ENCODE measurements at places on chromosomes 2 and 18.

DNA sequence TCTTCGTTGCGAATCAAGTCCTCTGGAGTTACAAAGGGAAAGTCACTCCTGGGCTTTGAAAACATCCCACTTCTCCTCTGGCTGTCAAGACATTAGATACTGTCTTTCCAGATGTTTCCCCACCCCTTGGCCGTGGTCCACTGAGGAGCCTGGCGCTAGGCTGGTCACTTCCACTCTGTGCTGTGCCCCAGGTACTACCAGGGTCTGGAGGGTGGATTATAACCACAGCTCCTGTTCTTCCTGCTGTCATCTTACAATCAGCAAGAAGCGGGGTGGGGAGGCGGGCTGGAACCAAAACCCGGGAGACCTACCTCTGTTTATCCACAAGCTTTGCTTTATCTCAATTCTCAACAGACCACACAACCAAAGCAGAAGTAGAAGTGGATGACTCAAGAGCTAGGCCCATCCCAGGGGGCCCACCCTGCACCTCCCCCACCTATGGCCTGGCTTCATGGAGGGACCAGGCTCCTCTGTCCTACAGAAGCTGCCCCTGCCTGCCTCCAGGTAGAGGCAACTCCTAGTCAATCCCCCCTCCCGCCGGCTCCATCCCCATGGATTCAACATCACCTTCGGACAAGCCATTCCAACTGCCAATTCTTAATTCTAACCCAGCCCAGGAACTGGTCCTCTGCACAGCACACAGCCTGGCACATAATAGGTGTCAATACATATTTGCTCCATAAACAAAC is 17.8 kb downstream of the SMAD7 start:
- DNase-seq, result no peak

- DNase-seq, result no peak
These were observed 61.4 kb upstream of the OTOS start for GRCh38 chr2:240201866-240202265.

GRCh38 chr2:24203787-24204150 is 28.9 kb downstream of the FAM228A start:
- no peak for DNase-seq

GRCh38 chr18:23910032-23910431 is 104.5 kb upstream of the TTC39C start:
- no peak for DNase-seq

GRCh38 chr2:166610180-166610912 is 116.3 kb upstream of the SCN7A start:
- peak; percentile 60 for DNase-seq

DNA sequence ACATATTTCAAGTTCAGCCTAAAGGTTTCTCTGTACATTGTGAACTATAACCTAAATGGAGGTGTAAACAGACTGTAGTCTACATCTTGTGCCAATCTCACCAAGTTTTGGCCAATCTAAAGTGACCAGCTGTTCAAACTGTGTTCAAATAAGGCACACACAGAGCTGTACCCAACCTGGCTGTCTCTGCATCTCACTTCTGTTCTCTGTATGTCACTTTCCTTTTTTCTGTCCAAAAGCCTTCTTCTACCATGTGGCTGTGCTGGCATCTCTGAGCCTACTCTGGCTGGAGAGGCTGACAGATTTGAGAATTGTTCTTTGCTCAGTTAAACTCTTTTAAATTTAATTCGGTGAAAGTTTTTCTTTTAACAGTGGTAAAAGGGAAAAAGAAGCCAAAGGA is 817.9 kb downstream of the SOCS6 start:
- no peak for DNase-seq

All from right hindlimb (tissue), 1 donor.